ENCODE measurements at places on chromosomes 16 and 17.

GRCh38 chr16:86508947-86509758 lies 1.2 kb upstream of the FOXF1 start:
- no peak for DNase-seq

DNA sequence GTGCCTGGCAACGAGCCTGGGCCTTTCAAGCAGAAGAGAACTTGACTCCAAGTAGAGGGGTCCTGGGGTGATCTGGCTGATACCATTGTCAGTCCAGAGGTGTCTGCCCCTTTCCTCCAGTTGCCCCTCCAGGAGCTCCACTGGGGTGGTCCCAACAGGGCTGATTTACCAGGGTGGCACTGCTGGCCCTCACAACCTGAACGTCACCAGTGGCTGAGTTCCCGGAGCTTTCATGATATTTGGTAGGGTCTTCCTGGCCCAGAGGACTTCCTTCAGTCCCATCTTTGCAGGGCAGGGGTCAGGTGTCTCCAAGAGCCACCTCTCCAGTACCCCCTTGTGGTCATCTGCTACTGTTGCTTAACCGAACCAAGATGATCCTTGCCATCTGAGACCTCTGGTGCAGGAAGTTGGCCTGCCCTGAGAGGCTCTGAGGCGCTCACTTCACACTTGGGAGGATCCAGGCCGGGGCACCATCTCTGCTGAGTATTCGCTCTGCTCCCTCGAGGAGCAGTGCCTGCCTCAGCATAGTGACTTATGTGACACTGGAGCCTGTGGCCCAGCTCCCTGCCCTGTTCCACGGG lies 3.5 kb downstream of the LIMD2 start:
- DNase-seq = no peak

DNA sequence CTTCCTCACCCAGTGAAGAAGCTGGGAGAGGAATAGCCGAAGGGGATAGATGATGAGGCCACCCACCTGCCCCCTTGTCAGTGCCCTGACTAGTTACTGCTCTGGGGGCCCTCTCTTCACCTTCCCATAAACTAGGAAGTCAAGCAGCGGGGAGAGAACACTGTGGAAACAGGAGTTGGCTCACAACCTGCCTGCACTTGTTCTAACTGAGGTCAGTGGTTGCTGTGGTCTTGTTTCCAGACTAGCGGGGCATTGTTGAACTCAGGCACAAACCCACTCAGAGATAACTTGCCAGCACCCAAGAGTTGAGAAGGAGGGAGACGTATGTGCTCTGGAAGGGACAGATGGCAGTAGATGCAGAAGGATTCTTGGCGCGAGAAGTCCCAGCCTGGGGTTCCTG lies 48.6 kb upstream of the DDX52 start:
- no peak for DNase-seq

DNA sequence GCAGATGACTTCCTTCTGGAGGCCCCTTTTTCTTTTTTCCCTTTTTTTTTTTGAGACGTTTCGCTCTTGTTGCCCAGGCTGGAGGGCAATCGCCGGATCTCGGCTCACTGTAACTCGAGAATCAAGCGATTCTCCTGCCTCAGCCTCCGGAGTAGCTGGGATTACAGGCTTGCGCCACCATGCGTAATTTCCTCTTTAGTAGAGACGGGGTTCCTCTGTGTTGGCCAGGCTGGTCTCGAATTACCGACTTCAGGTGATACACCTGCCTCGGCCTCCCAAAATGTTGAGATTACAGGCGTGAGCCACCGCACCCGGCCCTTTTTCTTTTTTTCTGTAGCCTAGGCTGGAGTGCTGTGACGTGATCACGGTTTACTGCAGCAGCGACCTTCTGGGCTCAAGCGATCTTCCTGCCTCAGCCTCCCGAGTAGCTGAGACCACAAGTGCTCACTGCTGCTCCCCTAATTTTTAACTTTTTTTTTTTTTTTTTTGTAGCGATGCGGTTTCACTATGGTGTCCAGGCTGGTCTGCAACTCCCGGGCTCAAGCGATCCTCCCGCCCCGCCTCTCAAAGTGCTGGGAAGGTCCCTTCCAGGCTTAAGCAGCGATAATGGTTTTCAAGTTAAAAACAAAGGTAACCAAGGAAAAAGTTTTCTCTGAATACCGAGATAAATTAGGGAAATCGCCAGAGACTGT lies 956 bp upstream of the IST1 start:
- DNase-seq = no peak

- DNase-seq = no peak
Measured at GRCh38 chr17:38338053-38338452, 5.7 kb downstream of the GPR179 start.

- no peak for DNase-seq
Measured at GRCh38 chr17:35790841-35791240, 4.6 kb downstream of the MMP28 start.

DNA sequence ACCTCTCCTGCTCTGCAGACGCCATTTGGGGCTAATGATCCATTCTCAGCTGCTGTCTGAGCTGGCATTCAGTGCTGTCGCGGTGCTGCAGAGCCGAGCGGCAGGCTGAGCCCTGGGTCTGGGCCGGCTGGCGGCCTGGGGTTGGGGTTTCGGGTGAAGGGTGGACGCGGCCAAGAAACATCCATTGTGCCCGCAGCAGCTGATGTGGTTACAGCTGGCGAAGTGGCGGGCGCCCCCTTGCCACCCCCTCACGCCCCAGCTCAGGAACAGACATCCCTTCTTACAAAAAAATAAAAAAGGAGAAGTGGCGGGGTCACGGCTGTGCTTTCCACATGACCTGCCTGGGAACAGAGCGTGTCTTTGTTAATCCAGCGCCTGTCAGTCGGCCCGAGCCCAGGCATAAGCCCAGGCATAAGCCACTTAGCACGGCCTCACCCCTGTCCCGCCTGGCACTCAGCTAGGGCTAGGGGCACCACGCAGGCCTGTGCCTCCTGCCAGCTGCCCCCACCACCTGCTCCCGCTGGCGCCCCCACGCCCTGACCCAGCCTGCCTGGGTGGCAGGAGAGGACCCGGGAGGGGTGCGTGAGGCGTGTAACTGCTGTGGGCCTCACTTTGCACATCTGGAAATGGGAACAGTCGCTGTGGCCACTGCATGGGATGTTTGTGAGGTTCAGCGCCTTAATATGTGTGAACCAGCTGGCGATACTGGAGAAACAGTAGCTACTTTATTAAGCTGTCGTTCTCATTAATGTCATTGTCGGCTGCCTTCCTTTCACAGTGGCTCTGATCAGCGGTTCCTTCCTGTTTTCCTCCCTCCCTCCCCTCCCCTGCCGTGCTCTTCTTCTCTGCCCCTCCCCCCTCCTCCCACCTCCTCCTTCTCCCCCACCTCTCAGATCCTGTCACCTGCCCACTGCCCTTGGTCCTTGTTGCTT lies 197.7 kb upstream of the CIBAR2 start:
- DNase-seq = no peak

DNA sequence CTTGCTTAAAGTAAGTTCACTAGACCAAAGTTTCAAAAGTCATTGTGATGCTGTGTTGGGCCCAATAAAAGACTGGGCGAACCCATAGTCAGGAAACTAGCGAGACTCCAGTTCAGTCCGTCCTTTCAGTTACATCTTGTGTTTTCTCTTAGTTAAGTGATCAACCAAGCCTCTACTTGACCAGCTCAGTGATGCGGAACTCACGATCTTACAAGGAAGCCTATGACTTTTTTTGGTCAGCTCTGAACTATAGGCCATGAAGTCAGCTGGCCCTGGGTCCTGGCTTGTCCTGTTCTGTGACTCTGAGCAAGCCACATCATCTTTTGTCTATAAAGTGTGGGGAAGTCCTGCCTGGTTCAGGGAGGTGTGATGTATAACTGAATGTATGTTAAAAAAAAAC lies 21.7 kb upstream of the WSCD1 start:
- DNase-seq = no peak

DNA sequence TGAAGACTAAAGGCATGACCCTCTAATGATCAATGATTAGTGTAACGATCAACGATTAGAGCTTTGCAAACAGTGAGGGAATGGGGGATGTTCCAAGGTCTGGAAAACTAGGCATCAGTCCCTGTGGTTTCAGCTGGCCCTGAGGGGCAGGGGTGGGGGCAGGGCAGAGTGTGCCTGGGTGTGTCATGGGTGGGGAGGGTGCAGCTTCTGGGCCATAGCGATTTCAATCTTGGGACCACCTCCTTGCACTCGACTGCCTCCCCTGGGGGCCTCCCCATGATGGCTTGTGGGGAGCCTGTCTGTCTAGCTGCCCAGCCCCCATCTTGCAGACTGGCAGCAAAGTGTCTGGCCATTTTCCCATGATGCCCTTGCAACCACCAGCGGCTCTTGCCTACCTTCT lies 8.4 kb downstream of the TAC4 start:
- DNase-seq = no peak

GRCh38 chr16:84247844-84248243 lies 8.0 kb upstream of the KCNG4 start:
- no peak for DNase-seq

DNA sequence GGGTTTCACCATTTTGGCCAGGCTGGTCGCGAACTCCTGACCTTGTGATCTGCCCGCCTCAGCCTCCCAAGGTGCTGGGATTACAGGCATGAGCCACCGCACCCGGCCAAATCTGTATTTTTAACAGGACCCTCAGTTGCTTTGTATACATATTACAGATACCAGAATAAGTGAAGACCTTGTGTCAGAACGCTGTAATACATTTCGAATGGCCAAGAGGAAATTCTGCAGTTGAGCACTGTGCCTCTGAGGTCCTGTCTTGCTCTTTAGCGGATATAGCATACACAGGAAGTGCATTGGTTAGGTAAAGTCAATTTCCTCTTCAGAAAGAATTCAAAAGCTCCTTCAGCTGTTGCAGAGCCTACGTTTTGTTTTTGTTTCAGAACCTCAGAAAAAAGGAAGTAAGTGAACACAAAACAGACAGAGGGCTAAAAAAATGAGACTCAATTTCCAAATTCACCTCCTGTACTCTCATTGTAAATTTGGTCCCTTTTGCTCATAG lies 15.7 kb downstream of the CRLF3 start:
- DNase-seq = no peak

- no peak for DNase-seq
Measured at GRCh38 chr17:78019367-78019975, 61.0 kb downstream of the TNRC6C start.

DNA sequence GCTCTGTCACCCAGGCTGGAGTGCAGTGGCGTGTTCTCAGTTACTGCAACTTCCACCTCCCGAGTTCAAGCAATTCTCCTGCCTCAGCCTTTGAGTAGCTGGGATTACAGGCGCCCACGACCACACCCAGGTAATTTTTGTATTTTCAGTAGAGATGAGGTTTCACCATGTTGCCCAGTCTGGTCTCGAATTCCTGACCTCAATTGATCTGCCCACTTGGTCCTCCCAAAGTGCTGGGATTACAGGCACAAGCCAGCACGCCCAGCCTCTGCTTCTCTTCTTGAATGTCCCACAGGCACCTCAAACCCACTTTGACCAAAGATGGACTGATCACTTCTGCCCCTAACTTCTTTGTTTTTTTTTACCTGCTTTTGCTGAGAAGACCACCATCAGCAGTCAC lies 4.6 kb upstream of the ARL5C start:
- DNase-seq = no peak

DNA sequence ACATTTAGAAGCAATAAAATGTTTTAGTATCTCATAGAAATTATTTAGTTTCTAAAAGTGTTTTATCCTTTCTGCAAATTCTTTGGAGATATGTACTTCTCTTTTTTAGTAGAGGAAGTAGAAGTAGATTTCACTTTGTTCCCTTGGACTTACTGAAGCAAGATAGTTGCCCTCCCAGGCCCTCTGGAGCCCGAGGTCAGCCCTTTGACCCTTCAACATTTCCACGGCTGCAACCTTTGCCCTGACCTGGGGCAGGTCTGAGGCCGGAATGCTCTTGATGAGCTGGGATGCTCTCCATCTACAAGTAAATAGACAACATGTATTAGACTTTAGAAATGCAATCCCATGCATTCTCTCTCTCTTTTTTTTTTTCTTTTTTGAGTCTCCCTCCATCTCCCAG lies 167.5 kb downstream of the CDK5R1 start:
- DNase-seq = no peak

DNA sequence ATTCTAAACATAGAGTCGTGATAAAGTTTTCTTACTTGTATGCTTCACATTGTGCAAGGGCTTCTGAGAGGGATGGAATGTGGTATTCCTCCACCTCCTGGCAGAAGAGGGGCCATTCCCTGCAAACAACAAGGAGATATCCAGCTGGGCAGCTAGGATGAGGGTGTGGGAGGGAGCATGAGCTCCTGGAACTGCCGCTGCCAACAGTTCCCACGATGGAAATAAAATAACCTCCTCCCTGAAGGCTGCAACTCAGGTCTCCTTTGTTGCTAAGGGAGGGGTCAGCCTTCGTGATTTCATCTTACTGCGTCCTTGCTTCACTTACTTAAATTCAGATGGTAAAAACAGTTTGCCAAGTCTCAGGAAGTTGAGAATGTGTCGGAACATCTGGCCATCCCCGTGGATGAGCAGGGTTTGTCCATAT lies 15.6 kb downstream of the PLEKHG4 start:
- no peak for DNase-seq

DNA sequence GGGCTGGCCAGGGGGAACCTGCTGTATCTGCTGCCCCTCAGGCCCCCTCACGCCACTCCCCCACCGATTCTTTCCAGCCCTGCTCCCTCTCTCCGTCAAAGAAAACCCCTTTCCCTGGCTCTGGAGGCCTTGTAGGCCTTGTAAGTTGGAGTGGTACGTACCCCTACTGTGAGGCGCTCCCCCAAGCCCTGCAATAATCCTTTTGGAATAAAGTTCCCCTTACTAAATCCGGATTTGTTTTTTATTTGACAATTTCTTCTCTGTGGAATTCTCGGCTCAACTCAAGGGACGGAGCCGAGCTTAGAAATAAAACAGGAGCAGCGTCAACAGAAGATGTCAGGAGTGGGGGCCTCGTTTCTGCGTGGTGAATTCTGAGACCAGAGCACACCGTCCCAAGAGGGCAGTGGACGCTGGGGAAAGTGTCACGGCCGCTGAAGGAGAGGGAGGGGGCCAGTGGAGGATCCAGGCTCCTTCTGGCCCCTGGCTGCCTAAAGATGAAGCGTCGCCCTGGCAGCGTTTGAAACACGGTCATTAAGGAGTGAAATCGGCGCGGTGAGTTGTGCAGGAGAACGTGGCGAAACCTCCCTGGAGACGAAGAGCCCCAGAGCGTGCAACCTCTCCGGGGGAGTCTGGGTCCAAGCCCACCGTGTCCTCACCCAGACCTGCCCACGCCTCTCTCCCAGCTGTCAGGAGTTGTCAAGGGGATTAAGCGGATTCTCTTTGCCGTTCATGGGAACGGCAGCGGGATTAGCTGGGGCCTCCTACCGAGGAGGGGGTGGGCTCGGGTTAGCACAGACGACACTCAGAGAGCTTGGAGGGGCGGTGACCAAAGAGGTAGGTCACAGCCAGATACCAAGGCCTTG lies 47.0 kb downstream of the SLC7A5 start:
- no peak for DNase-seq
